ENCODE measurements at places on chromosomes 6 and 20.

DNA sequence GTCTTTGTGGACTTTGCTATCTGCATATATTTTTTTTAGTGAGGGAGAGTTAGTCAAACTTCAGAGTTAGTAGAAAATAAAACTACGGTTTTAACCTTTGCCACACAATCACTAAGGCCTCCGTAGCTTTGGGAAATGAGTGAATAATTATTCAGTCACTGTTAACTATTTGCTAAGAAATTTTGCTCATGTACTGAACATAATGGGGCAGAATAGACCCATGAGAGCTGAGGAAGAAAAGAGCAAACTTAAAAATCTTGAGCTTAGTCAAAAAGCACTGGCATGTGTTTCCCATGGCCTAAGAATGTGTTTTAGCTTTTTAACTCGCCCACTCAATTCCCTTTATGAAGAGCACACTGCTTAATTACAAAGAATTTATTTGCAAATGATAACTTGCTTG lies 60.4 kb upstream of the SUPT3H start:
- no peak for DNase-seq

GRCh38 chr6:149289192-149289781 lies 28.2 kb upstream of the TAB2 start:
- DNase-seq = no peak

DNA sequence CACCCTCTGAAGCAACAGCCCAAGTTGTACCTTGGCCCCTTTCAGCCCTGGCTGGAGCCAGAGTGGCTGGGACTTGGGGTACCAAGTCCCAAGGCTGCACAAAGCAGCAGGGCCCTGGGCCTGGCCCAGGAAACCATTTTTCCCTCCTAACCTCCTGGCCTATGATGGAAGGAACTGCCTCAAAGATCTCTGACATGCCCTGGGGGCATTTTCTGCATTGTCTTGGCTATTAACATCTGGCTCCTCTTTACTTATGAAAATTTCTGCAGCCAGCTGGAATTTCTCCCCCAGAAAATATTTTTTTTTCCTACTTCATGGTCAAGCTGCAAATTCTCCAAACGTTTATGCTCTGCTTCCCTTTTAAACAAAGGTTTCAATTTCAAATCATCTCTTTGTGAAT lies 269.4 kb upstream of the CDYL start:
- no peak for DNase-seq

DNA sequence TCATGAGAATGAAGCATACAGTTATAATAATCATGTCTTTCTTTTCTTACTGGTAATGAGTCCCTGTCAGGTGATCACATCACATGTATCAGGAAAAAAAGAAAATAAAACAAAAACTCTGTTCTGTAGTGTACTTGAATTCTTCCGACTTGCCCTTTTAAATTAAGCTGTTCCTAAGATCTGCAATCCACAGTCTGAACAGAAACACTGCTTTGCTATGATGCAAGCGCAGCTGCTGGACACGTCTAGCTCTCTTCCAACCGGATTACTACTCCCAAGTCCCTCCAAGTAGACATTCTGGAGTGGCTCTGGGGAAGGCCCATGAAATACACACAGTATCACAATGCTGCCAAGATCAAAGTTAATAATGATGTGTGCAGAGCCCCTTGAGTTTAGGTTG lies 83.7 kb downstream of the FYN start:
- DNase-seq = no peak

GRCh38 chr6:157911786-157912185 lies 69.9 kb upstream of the SYNJ2 start:
- DNase-seq = no peak

DNA sequence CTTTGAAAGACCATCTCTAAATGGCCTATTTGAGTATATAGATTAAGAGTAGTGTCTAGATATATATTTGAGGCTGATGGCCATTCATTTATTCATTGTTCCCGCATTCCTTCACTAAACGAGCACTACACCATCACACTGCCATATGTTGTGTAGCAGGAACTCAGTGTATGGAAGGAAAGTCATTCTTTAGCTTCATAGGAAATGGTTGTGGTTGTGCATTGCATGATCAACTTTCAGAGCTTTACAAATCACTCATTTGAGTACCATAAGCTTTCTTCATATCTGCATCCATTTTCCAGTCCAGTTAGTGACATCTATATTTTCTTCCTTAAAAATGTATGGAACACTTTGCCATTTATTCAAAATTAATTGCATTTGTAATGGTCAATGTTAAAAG lies 97.9 kb downstream of the ARID1B start:
- DNase-seq = no peak

- no peak for DNase-seq
These were observed 68.1 kb downstream of the ITCH start for GRCh38 chr20:34431168-34431567.

- no peak for DNase-seq
These were observed 880.4 kb downstream of the EPHA7 start for GRCh38 chr6:92538926-92539325.

GRCh38 chr20:50153153-50153499 lies 397 bp downstream of the PEDS1 start:
- DNase-seq = no peak

DNA sequence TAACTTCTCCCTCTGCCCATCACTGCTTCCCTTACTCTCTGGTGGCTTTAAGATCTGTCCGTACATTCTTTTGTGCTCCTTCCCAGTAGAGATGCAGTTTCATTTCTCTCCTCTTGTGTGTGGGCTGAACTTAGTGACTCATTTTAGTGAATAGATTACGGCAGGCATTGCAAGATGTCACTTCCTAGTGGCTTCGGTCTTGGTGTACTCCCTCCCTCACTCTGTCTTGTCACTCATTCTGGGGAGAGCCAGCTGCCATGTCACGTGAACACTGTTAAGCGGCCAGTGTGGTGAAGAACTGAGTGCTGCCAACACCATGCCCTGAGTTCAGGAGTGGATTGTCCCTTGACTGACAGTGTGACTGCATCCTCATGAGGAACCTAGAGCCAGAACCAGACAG lies 115.9 kb downstream of the OTOR start:
- no peak for DNase-seq

Measured in stimulated activated CD8-positive, alpha-beta memory T cell treated with anti-CD3 and anti-CD28 coated beads, Interleukin-2, amount 100 ng/mL, for 1 hour (primary cell).